IMR-90 (cell line): ENCODE measurements at places on chromosomes 3 and 15. TPM values are rescaled to one million over a fixed set of nuclear protein-coding genes. Genes with fewer than 3 reads are reported as not detected.

DNA sequence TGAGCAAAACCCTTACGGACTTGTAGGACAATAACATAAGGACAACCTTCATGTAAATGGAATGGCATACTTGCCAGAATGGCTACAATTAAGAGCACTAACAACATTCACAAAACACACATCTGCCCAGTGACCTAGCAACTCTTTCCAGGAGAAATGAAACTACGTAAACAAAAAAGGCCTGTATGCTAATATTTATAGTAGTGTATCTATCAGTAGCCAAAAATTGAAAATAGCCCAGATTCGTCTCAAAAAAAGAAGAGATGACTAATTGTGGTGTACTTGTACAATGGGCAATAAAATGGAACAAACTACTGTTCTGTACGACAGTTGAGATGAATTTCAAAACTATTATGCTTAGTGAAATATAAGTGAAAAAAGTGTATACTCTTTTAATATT lies 38.4 kb downstream of the CMC1 start:
- DNase-seq, result peak; percentile 72

GRCh38 chr3:196995646-196996355 lies 27.2 kb upstream of the PIGZ start:
- peak; percentile 7 for DNase-seq

DNA sequence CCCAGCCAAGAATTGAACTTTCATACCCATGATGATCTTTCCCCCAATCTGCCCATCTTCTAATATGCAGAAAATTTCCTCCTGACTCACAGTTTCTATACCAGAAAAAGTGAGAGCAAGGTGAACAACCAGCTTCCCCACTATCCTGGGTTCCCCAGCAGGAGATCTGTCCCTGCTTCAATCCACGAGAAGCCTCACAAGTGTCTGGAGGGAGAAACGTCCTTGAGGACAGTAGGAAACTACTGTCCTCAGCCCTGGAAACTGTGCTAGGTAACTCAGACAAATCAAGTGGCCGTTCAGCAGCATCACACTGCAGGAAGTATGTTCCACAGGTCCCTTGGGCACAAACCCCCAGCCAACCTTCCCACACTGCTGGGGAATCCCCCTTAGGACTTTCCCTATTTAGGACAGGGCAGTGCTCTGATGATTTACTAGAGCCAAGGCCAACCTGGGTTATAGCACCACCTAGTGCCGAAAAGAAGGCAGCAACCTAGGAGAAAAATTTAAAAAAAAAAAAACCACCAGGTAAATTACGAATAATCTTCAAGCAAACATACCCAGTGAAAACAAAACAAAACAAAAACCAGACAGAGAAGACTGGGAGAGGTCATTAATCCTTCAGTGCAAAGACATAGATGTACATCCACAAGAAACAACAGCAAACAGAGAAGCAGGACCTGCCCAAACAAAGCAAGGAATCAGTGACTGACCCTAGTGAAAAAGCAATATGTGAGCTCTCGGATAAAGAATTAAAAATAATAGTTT lies 36.0 kb downstream of the MORC1 start:
- peak; percentile 54 for DNase-seq

DNA sequence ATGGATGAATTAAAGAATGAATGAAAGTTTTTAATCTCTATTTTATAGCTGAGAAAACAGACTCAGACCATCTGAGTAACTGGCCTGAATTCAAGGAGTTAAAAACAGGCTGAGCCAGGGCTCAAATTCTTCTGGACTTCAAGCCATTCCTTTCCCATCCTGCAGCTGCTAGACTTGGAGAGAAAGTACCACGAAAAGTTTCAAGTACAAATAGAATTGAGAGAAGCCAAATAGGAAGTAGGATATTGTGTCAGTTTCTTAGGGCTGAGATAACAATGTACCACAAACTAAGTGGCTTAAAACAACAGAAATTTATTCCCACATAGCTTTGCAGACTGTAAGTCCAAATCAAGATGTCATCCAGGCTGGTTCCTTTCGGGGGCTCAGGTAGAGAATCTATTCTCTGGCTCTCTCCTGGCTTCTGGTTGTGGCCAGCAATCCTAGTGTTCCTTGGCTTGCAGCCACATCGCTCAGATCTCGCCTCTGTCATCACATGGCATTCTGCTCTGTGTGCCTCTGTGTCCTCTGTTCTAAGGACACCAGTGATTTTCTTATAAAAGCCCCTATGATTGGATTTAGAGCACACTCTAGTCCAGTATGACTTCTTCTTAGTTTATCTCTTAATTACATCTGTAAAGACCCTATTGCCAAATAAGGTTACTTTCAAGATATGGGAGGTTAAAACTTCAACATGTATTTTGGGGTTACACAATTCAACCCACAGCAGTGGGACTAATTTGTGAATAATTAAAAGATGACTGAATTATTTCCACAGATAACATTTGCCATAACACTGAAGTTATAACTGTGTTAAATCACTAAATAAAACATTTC lies 25.7 kb upstream of the GOLIM4 start:
- DNase-seq, result peak; percentile 18

- DNase-seq, result no peak
These were observed 354.5 kb upstream of the TPRG1 start for GRCh38 chr3:188817103-188817934.

DNA sequence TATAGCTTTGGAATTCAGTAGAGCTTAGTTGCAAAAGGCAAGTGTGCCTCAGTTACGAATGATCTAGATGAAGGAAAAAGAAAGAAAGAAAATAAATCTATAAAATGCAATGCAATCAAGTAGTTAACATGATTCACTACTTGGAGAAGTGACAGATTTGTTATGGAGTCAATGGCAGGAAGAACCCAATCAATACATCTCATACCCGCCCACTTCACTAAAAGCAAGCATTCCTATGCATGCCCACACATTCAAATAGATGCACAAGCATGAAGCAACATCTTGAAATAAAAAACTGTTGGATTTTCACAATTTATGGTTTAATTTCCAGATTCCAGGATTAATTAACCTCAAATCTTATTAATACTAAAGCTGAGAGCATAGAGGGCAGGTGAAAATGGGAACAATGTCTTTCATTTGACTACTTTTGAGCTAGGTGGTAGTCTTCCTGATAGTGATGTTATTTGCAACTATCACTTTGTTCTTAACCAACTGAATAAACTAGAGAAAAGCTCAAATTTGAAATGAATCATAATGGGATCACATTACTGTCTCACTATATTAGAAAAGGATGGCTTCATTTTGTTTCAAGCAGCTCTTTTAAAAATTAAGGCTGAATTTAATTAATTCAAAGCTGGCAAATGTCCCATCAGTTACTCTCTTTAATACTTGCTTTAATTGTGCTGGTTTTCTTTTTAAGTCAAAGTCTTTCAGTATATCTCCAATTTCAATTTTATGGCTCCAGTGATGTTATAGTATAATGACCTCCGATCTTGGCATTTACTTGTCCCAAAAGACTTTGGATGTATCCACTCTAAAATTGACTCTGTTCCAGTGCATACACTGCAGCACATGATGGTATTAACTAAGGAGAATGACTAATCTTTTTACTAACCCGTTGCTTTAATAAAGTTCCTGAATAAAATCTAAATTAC lies 46.7 kb upstream of the CCDC50 start:
- no peak for DNase-seq

- DNase-seq, result no peak
These were observed 981.3 kb upstream of the ALCAM start for GRCh38 chr3:104385421-104385820.

DNA sequence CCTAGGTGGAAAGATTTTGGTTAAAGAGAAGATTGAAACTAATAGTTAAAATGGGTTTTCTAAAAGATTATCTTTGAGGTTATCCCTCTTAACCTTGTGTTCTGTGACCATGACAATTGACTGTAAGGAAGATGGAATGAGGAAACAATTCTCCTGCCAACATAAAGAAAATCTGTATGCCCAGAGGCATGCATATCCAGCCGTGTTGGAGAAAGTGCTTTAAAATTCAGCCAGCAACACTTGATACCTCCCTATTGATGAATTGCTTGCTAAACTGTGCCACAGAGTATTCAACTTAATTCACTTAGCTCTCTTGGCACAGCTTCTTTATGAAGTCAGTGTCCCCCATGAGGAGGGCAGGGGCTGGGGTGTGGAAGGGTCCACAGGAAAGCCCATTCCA lies 203.5 kb downstream of the UBE2E2 start:
- peak; percentile 4 for DNase-seq

DNA sequence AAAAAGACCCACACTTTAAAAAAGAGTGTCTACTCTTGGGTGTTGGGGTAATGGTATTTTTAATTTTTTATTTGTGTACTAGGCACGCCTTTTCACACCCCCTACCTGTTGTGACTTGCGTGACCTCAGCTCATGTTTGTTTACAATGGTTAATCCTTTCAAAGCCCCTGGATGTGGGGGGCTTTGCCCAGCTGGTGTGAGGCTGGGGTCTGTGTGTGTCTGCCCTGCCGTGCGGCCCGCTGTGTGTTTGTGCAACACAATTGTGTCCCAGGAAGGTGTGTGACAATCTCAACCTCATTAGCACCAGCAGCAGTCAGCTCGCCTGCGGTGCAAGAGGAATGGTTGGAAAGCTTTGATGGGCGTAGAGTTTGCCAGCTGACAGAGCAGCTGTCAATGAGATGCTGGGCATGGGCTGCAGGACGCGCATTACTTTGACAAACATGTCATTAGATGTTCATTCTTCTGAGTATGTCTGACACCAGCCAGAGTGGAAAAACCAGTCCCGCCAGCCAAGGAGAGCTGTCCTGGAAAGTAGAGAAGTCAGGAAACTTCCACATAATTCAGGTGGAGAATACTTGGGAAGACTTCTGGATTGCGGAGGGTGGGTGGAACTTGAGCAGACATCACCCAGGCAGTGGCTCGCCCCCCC lies 9.6 kb downstream of the LRRK1 start:
- DNase-seq, result no peak

DNA sequence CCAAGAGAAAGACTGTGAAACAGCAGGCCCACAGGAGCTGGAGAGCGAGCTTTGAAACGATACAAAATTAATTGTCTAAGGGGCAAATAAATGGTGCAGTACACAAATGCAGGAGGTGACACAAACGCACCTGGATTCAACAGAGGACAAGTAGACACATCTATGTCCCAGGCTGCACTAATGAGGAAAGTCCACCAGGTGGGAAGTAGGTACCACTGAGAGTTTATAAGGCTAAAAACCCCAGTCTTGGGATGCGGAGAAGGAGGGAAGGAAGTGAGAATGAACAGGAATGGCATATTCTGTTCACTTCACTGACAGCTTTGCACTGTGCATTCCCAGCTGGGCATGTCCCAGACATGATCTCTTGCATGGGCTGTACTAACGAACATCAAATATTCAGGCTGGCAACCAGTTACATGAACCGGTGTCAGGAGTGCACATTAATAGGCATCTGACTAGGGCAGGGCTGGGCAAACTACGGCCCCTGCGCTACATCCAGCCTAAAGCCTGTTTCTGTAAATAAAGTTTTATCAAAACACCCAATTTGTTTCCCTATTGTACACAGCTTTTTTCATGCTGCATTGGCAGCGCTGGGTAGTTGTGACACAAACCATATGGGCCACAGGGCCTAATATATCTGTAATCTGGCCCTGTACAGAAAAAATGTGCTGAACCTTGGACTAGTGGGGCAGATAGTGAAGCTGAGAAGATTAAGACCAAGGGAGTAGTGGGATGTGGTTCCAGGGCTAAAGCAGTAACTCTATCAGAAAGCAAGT lies 107.0 kb downstream of the IGF2BP2 start:
- no peak for DNase-seq

GRCh38 chr3:123344907-123345594 lies 103.8 kb downstream of the ADCY5 start:
- DNase-seq, result no peak

- DNase-seq, result no peak
These were observed 78.5 kb upstream of the SNRPA1 start for GRCh38 chr15:101373577-101373976.

- DNase-seq, result no peak
These were observed 540 bp upstream of the RSRC1 start for GRCh38 chr3:158109295-158109803.

GRCh38 chr15:58864602-58865424 lies 68.7 kb downstream of the SLTM start:
- no peak for DNase-seq

- DNase-seq, result no peak
These were observed 86.8 kb upstream of the CMSS1 start for GRCh38 chr3:99730870-99731269.

DNA sequence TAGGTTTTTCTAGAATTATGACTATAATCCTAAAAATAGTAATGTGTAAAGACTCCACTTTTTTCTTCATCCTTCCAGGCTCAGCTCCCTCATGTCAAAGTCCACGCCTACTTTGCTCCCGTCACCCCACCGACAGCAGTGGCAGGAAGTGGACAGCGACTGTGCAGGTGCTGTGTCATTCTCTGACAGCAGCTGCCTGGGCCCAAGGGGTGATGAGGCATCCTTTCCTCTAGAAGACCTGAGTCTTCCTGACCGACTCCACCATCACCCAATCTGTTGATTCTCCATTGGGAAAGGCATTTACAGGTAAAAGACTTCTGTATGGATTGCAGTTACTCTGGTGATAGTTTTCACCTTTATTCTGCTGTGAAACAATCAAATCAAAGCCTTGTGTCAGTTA lies 54.8 kb downstream of the UBP1 start:
- DNase-seq, result peak; percentile 20

- DNase-seq, result no peak
These were observed 37.2 kb upstream of the TM4SF1 start for GRCh38 chr3:149414557-149415231.

DNA sequence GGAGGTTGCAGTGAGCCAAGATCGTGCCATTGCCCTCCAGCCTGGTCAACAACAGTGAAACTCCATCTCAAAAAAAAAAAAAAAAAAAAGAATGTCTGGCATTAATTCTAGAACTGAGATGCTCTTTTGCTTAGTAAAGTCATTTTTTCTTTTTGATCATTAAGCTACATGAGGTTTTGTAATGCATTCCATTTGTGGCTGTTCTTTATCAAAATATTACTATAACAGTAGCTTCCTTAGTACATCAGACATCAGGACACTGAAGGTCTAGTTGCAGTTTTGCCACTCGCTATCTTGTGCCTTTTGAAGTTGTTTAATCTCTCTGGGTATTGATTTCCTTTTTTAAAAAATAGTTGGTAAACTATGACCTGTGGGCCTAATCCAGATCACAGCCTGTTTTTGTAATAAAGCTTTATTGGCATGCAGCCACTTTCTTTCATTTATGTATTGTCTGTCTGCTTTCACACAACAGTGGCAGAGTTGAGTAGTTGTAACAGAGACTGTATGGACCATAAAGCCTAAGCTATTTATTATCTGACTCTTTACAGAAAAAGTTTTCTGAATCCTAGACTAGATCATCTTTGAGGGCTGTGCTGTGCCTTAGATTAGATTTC lies 76.6 kb downstream of the SLC25A26 start:
- peak; percentile 43 for DNase-seq

CATSPER2 gene
- total RNA-seq, result 0.28 and 11.3 TPM in 2 replicates

BNIP2 gene
- total RNA-seq, result 47.3 and 108 TPM in 2 replicates

PLA2G4D gene
- total RNA-seq, result not detected in 2 replicates

C3orf20 gene
- total RNA-seq, result not detected in 2 replicates

EHD4 gene
- 26.4 and 29.0 TPM in 2 replicates for total RNA-seq

ZNF717 gene
- total RNA-seq, result 11.4 and 14.3 TPM in 2 replicates

PLXNA1 gene
- 13.6 and 14.4 TPM in 2 replicates for total RNA-seq

ATG3 gene
- total RNA-seq, result 30.8 and 70.3 TPM in 2 replicates

ASB14 gene
- total RNA-seq, result not detected in 2 replicates

SPCS1 gene
- total RNA-seq, result 50.5 and 102 TPM in 2 replicates
